Thymus (tissue), 14 donors: ENCODE measurements at places on chromosomes 12 and 14. TPM values are rescaled to one million over a fixed set of nuclear protein-coding genes. Genes with fewer than 3 reads are reported as not detected.

- no peak for DNase-seq
These were observed 226.9 kb upstream of the PLXNC1 start for GRCh38 chr12:93921521-93921920.

GRCh38 chr14:94383777-94384176 lies 4.6 kb downstream of the SERPINA1 start:
- no peak for DNase-seq

GRCh38 chr14:23056956-23057756 lies at the start of gene CDH24:
Gene CDH24, minus strand, starts transcription at chr14:23057520. Its CDS starts 1,787 bp downstream, at chr14:23055733.
- DNase-seq = peak; percentile 38

The IRAK3 gene
- total RNA-seq = 2.5 TPM

The NDUFA12 gene
- total RNA-seq = 136 TPM
